ENCODE measurements at places on chromosomes 2 and 18.

DNA sequence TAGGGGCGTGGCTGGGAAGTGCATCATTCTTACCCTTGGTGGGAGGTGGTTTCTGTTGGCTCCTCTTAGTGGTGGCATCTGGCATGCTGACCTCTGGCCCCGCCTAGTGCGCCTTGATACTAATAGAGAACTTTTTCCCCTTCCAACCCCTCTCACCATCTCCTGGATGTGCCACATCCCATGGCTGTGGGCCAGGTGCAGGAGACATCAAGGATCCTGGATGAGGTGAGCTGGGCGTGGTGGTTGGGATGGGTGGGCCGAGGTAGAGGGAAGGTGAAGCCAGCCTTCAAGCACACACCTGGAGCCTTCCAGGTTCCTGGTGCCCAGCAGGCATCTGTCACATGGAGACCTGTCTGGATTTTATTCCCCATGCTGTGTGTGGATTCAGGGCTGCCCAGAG lies 149.2 kb downstream of the DYSF start:
- DNase-seq, result no peak

DNA sequence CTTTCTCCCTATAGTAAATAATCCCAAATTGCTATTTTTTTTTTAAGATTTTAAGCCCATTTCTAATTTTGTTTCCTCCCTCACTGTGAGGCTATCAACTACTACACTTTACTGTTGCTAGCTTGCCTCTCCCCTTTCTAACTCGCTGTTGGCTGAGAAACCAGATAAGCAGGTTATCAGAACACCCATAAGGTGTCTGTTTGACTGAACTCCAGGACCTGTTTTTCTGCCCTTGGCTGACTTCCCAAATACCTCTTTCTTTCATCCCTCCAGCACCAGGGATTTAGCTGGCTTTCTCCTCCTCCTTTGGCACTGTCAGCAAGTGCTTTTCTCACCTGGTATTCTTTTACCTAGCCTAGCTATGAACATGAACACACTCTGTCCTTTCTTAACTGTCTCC lies 11.1 kb downstream of the TRAK2 start:
- DNase-seq, result no peak

DNA sequence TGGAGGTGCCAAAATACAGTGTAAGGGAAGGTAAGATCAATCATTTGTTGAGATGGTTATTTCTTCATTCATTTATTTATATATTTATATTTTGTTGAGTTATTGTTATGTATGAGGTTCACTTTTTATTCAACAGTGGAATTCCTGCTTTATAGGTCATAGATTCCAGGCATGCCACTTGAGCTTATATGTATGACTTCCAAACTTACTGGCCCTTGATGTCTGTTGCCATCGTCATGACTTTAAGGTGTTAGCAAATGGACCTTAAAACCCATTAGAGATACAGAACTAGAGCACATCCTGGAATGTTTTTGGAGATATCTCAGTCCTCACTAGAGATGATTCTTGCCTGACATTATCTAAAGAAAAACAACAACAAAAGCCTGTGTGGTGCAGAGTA lies 25.9 kb downstream of the CCDC85A start:
- DNase-seq, result no peak

DNA sequence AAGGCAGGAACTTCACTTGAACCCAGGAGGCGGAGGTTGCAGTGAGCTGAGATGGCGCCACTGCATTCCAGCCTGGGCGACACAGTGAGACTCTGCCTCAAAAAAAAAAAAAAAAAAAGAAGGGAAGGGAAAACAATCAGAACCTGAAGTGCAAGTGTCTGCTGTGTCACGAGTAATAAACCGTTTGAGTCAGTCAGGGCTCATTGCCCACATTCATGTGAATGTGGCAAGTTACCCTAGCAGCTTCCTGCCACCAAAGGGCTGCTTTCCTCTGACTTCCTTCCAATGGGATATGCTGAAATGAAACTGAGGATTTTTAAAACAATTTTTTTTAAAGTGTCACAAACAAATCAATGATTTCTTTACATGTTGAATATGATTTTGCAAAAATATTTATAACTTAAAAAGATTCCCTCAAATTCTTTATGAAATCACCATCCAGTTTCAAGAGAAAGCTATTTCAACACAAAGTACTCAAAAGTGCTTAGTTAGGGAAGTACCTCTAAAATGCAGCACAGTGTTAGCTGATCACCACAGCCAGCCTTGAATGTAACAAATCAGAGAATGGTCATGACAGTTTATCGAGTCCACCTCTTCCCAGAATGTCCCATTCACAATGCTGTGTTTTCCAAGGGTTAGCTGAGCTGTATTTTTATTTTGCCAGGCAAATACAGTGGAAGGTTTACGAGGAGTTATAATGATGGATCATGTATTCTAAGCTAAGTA lies 36.4 kb downstream of the WDSUB1 start:
- peak; percentile 36 for DNase-seq

DNA sequence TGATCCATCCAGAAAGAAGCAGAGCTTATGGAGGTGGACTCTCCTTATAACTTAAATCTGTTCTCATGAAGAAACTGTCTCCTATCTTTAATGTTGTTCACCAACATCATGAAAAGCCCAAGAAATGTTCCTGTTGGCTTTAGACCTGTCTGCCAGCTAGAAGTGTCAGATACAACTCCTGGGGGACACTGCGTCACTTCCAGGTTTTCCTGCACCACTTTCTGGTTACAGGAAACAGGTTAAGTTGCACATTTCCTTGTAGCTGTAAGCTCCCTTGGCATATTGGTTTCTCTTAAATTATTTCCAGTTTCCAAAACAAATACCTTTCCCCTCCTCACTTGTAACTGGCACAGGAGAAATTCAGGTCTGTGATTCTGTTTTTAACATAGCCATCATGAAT lies 2.9 kb downstream of the CEP68 start:
- DNase-seq, result no peak

GRCh38 chr2:102839668-102840388 lies 78.0 kb downstream of the TMEM182 start:
- no peak for DNase-seq

Measured in T1000 (cell line).